Hepatic stellate cell (primary cell): ENCODE measurements at places on chromosomes 16 and 17.

DNA sequence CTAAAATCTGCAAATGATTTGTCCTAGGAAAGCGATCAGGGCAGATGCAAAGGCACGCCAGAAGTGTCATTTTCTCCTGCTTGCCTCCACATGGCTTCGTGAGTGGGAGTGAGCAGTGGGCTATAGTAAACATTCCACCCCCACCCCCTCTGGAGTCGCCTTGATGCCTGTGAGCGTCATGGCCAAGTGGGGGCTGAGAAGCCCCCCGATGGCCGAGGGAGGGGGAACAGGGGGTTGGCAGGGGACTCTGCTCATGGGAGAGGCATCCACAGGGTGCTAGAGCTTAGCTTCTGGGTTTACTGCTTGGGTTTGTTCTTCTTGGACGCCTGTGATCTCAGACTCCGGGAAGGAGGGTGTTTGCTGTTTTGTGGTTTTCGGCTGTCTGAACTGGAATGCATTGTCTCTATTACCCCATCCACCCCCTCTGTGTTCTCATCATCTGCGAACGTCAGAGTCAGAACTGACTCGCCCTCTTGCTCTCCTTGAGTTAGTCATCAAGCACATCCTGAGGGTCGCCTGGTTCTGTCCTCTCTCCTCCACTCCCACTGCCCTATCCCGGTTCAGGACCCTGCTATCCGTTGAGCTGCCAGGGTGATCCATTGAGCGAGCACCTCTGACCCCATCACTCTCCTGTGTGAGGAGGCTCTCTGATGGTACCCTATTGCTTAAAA lies 15.4 kb downstream of the TNS4 start:
- peak; percentile 97 for DNase-seq

DNA sequence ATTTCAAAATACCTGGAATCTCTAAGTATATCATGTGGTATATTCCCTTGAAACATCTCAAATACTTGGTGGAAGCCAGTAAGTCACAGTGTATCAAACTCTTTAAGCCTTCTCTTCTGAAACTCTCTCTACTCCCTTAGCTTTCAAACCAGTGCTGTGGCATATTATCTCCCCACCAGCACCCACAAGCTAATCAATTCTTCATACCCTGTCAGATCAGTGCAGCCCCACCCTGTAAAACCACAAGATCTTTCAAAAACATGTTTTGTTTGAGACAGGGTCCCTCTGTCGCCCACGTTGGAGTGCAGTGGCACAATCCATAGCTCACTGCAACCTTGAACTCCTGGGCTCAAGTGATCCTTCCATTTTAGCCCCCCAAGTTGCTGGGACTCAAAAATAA lies 91.6 kb upstream of the C17orf78 start:
- DNase-seq = no peak

DNA sequence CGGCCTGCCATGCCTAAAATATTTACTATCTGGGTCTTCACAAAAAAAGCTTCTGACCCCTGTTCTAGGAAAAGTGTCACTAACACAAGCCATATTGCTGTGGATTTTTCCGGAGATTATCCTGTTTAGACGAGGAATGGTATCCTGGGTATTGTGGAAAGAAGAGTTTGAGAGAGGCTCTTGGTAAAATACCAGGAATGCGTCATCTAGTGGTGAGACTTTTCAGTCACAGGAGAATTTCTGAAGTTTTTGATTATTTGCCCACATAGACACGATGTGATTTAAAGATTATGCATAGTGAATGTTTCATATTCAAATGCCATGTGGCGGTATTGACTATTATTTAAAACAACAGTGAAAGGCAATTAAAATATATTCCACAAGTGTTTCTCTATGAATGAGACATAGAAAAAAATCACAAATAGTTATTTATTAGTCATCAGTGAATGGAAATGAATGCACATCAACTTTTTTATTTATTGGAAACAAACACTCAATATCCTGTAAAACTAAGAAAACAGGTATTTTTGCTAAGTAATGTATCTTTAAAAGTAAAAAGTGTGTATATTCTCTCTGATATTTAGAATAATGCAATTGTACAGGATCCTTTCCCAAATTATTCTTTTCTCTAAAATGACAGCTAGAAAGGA lies 7.8 kb downstream of the KRT28 start:
- peak; percentile 35 for DNase-seq

DNA sequence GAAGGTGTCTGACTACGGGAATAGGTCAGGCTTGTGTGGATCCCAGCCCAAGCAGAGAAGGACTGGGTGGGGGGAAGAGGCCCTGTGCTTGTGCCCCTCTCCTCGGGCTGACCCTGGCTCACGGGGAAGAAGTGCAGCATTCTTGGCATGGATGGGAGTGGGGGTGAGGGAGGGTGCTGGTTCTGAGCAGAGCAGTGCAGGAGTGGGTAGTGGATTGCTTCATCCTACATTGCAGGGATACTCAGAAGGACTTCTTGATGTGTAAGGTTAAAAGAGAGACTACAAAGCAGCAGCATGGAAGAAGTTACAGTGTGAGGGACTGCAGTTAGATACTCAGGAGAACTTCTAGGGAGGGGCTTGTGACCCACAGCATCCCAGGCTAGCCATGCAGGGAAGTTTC lies 2.1 kb downstream of the ARHGAP23 start:
- DNase-seq = no peak

GRCh38 chr17:66943484-66943883 lies 21.0 kb upstream of the CACNG4 start:
- no peak for DNase-seq

GRCh38 chr16:11585460-11586377 lies 1.0 kb downstream of the LITAF start:
- peak; percentile 49 for DNase-seq

DNA sequence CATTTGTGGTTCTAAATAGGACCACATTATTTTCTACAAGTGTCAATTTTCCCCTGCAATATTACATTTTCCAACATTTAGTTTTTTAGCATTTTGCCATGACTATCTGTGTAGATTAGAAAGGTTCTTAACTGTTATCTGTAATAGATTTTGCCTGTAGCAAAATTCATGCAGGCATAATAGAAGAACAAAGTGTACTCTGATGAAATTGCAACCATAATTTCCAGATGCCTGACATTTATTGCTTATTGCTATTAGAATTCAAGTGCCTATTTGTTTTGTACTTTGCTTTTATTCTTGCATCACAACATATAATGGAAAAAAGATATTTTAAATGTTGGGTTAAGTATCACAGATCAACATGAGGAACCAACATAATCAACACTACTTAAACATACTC lies 337.7 kb downstream of the TOX3 start:
- DNase-seq = no peak

GRCh38 chr16:70551788-70552187 lies 28.2 kb downstream of the SF3B3 start:
- DNase-seq = no peak

- DNase-seq = no peak
Measured at GRCh38 chr17:49521088-49521450, 26.0 kb downstream of the NGFR start.

DNA sequence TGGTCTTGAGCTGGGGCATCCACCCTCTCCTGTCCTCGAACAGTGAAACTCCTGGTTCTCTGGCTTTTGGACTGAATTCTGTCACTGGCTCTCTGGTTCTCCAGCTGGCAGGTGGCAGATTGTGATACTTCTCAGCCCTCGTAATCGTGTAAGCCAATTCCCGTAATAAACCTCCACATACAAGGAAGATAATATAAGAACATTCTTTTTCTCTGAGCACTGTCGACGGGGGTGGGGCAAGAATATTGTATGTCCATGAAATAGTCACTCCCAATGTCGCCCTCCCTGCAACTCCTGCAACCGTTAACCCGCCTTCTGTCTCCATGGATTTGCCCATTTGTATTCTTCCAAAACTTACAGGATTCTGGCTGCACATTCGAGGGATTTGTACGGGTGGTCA lies 39.2 kb upstream of the RPH3AL start:
- DNase-seq = no peak

DNA sequence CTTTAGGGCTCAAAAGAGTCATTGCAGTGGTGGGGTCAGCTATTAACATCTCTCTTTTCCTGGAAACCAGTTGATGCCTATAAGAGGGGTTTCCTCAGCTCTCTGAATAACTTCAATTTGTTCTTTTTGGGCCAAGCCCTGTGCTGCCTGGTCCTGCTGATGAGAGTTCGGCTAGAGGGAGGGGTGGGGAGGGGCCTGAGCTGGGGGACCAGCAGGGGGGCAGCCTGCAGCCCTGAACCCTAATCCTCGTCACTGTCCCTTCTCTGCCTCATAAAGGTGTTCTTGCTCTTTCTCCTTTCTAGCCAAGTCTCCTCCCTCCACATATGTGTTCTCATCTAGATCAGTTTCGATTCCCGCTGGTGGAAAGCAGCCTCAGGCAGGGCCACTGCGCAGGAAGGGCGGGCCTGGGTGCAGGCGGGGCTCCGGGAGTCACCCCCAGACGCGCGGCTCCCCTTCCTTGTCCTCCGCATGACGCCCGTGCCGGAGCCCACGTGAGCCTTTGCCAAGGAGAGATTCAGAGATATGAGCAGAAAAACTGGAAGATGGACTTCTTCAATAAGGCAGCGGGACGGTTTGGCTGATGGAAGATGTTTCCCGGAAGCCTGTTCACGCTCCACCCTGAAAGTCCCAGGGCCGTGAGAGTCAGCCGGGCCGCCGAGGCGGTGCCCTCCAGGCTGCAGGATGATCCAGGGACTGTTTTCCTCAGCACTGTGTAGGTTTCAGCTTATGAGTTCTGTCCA lies 15.0 kb upstream of the RHOT1 start:
- peak; percentile 78 for DNase-seq

GRCh38 chr17:18016426-18016825 lies 22.5 kb downstream of the ATPAF2 start:
- DNase-seq = no peak

GRCh38 chr17:81393684-81394376 lies 1.4 kb upstream of the BAHCC1 start:
- peak; percentile 100 for DNase-seq

DNA sequence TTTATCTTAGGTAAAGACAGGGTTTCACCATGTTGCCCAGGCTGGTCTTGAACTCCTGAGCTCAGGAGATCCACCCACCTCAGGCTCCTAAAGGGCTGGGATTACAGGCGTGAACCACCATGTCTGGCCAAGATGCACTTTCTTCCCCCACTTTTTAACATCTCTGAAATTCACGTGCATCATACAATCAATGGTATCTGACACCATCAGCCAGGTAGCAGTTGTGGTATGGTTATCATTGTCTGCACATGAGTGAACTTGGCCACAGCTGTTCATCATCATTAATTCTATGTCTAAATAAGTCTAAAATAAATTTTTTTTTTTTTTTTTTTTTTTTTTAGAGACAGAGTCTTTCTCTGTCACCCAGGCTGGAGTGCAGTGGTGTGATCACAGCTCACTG lies 34.2 kb upstream of the MYLK3 start:
- no peak for DNase-seq

- DNase-seq = no peak
Measured at GRCh38 chr17:12047681-12048376, 27.2 kb downstream of the MAP2K4 start.

GRCh38 chr17:4678448-4679026 lies 25.4 kb downstream of the PELP1 start:
- DNase-seq = peak; percentile 80

DNA sequence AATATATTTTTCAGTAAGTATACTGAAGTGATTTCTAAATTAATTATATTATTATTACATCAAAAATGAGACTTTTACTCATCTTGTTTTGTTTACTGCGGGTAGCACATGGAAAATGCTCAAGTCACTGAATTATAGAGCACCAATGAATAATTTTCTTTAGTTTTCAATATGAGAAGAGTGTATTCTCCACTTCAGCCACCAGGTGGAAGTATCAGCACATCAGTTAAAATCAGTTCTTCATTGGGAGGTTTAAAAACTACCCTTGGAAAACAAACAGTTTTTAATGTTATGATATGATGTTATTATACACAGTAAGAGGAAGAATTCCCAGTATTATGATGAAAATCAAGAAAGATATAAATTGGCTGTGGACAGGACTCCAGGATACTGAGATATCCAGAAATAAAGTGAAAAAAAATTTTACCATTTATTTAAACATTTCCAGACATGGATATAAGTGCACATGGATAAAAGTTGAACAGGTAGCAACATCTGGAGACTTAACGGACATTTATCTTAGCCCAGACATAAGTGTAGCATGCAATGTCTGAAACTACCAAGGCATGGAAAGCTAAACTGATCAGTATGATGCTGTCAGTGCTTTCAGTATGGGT lies 467.3 kb downstream of the KCNJ2 start:
- peak; percentile 11 for DNase-seq
